ENCODE measurements at places on chromosomes 1 and 21.

- peak; percentile 19 for DNase-seq
Measured at GRCh38 chr1:191575180-191575579, 583.1 kb upstream of the RGS18 start.

DNA sequence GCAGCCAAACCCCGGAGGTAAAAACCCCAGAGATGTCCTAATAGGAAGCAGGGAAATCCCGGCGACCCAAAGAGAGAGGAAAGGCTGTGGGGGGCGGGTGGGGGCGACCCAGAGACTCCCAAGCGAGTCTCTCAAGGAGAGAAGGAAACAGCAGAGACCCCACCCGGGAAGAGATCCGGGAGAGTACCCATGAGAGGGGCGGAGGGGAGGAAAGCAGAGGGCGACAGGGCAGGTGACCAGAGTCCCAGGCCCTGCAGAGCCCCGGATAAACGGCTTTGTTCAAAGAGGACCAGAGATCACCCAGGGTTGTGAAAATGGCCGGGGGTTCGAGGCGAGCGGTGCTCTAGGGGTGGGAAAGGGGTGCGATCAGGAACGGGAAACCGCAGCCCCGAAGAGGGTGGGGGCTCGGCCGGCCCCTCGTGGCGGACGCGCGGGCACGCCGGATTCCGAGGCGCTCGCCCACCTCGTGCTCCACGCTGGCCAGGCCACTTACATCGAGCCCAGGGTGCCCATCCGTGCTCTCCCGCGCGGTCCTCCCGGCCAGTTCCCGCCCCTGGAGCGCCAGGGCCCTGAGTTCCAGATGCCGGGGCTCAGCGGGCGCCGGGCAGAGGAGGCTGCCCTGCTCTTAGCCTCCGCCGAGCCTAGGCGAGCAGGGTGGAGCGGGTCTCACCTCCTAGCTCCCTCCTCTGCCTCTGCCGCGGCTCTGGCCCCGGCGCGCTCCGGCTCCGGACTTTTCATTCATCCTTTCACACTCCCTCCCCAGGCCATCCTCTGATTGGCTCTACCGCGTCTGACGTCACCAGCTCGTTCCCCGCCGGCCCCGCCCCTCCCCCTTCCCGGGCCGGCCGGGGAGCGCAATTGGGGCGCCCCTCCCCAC lies 52.3 kb downstream of the RHBG start:
- DNase-seq = peak; percentile 53

GRCh38 chr1:163408262-163408661 lies 86.5 kb downstream of the NUF2 start:
- DNase-seq = no peak

DNA sequence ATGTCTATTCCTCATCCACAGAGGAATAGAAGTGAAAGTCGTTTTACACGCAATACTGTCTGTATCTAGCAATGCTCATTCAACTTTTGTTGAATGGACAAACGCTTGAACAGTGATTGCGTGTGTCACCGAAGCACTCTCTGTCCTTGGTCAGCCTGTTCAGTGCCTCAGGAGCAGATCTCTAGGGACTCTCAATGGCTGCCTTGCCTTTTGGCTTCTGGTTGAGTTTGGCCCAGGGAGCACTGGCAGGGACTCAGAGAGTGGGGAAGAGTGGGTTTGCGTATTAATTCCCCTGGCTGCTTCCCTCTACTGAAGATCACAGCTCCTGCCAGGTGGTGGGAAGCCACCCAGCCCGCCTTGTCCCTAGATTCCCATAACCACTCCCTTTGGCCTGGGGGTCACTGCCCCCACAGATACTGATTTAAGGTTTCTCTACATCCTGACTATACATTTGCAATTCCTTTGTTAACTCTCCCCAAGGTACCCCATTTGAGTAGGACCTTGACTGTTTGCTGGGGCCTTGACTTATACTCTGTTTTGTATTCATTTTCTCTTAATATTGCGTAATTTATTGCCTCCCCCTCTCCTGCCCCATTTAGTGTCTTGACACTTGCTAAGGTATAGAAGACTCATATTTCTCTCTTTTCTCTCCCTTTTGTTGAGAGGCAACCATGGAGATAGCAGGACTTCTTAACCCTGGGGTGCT lies 61.7 kb upstream of the USP24 start:
- no peak for DNase-seq

- DNase-seq = no peak
Measured at GRCh38 chr1:116510361-116510760, 60.5 kb downstream of the CD58 start.

- DNase-seq = peak; percentile 12
Measured at GRCh38 chr21:46323227-46323709, 402 bp downstream of the C21orf58 start.

Data from kidney tubule cell (primary cell).